ENCODE measurements at places on chromosomes 16 and 17.
A peak's percentile ranks its signal among the peaks of the same experiment; 100 is the strongest.

- DNase-seq = no peak
Observed at GRCh38 chr16:61890386-61890785, 145.9 kb downstream of the CDH8 start.

- no peak for DNase-seq
Observed at GRCh38 chr17:28938552-28938951, 12.8 kb downstream of the PHF12 start.

DNA sequence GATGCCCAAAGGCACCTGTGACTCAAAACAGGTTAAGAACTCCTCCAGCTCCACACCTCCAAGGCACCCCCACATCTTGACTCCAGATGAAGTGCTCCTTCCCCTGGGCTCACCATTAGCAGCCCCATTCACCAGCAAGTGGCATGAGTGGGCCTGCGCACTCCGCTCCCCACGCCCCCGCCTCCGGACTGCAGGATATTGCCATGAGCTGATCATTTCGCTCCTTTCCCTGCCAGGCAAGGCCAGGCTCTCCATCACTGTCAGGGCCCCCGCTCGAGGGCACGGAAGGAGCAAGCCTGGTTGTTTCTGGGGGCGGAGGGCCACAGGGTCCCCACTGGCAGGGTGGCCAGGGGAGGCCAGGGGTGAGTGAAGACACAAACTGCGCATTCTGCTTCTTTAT lies 69.9 kb downstream of the ZNF423 start:
- no peak for DNase-seq

DNA sequence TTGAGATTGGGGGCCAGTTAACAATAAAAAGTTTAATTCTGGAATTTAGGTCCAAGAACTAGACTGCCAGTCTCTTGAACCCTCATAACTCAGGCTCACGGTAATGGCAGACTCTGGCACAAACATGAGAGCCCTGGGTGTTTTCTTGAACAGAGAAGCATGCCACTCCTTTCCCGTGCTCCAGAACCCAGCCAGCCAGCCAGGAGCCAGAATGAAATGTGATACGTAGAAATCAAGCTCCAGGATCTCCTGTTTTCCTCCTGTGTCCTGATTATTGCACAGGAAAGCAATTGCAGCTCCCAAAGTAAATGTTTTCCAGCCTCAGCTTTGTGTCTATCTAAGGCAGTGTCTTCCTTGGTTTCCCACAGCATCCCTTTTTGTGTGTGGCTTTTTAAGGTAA lies 46.2 kb upstream of the NOL11 start:
- DNase-seq = no peak

- DNase-seq = peak; percentile 28
Observed at GRCh38 chr17:15447928-15448579, 19.4 kb downstream of the CDRT4 start.

DNA sequence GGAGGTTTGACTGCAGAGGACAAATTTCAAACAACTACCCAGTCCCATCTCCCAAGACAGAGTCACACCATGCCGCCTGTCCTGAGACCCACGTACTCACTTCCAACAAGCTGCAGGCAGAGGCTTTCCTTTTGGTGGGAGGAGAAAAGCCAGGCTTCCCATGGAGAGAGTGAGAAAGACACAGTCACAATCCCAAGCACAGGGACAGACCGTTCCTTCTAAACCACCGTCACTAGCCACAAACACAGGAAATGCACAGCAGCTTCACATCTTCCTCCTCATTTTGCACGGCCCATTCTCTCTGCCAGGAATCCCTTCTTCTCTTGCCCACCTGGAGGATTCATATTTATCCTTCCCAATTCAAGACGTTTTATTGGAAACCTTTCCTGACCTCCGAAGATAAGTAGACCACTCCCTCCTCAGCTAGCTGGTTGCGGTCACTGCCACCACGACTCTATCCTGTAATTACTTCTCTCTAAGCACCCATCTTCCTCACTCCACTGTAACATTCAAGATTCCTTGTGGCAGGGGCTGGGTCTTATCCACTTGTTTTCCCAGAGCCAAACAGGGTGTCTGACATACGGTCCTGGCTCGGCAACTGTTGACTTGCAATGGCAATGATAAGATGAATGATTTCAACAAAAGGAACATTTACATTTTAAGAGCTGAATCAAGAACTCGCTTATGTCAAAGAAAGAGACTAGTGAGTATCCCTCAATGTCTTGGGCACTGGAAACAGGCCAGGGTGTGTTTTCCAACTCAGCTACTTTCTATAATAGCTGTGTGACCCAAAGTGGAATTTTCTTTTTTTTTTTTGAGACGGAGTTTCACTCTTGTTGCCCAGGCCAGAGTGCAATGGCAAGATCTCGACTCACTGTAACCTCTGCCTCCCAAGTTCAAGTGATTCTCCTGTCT lies 87.6 kb downstream of the XYLT1 start:
- DNase-seq = no peak

DNA sequence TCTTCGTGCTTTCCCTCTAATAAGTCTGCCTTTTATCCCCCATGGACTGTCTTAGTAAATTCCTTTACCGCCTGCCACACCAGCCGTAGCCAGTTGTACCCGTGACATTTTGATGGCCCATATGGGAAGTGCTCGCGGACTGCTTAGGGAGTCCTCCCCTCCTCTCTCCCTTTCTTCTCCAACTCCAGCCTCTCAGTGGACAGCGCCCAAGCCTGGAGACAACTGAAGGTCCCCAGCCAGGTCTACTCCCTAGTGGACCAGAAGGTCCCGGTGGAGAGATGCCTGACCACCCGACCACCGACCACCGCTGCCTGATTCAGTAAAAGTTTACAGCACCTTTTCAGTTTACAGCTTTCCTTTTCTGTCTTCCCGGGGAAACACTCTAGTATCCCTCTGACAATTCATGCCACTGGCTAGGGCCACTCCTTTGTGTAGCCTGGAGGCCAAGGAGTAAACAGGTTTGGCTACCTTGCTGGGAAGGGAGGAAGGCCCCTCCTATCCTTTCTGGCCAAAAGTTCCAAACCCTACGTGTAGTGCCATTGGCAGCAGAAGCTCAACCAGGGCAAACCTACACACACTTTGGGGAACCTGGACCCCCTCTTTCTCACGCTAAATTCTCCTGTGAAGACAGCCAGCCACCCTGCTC lies 18.0 kb downstream of the CTRB2 start:
- no peak for DNase-seq

Measured in endothelial cell (in vitro differentiated cells).